ENCODE measurements at places on chromosomes 1 and 21. TPM values are rescaled to one million over a fixed set of nuclear protein-coding genes. Genes with fewer than 3 reads are reported as not detected.

MX1 gene
- 35.1 TPM for total RNA-seq

GRCh38 chr1:27383039-27383605 lies at the start of gene CD164L2:
Gene CD164L2 (minus strand): TSS chr1:27383333. CDS start chr1:27383239, 94 bp downstream.
- DNase-seq, result peak; percentile 61

DNA sequence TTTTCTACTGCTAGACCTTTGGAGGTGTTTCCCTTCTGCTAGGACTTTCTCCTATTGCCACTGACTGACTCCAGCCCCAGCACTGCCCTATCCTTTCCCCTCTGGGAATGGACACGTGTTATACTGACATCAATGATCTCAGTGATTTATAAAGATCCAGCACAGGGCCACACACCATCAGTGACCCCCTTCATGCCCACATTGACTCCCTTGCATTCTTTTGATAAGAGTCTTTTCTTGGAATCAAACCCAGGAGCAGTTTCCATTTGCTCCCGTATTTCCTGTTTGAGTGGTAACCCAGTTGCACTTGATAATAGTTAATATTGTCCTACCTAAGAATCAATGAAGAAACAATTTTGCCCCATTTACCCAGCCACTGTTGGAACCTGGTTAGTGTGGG lies 501.0 kb upstream of the USP24 start:
- DNase-seq, result no peak

DNA sequence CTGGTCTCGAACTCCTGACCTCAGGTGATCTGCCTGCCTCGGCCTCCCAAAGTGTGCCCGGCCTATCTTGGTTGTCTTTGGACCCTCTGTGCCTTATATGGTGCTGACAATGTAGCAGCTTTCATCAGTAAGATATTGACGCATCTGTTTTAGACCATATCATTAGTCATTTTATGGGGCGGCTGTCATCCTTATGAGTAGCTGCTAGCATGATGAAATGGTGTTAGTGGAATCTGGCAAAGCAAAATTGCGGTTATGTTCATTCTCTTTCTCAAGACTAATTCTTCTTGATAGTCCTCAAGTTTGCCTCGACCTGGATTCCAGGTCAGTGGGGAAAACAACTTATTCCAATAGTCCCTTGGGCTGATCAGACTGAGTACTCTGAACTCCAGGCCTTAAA lies 199.9 kb downstream of the PRDM2 start:
- no peak for DNase-seq

- DNase-seq, result no peak
Observed at GRCh38 chr1:170664093-170664827, at the start of gene PRRX1. Gene PRRX1 (plus strand): TSS chr1:170664131. CDS start chr1:170664219, 88 bp downstream.

DNA sequence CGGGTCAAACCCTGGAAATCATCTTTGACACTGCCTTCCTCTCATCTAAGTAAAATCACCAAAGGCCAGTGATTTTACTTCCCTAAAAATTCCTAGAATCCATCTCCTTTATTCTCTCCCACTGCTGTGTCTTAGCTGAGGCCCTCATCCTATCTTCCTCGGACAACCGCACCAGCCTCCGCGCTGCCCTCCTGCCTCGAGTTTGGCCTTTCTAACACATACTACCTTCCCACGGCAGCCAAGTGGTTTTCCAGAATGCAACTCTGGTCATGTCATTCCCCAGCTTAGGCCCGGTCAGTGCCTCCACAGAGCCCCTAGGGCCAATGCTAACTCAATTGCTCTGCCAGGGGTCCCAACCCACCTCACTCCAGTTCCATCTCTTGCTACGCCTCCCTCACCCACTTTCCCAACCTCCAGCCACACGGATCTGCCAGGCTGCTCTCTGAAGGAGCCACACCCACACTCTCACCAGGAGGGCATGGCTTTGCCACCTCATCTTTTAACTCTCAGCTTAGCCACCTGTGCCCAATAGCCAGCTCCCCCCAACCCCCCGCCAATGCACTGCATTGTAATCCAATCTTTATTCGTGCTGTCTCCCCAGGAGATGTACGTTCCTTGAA lies 6.8 kb downstream of the TMEM9 start:
- DNase-seq, result no peak

- DNase-seq, result no peak
Observed at GRCh38 chr21:41559658-41560631, 52.0 kb upstream of the TMPRSS2 start.
